OCI-LY7 (cell line): ENCODE measurements at places on chromosomes 2 and 18. TPM values are rescaled to one million over a fixed set of nuclear protein-coding genes. Genes with fewer than 3 reads are reported as not detected.

The ABCG8 gene
- not detected in 2 replicates for total RNA-seq

The LIMS2 gene
- 24.4 and 24.9 TPM in 2 replicates for total RNA-seq

The NAT8 gene
- total RNA-seq: not detected in 2 replicates

The MFF gene
- total RNA-seq: 72.1 and 76.4 TPM in 2 replicates

The DYNC1I2 gene
- total RNA-seq: 58.5 and 60.1 TPM in 2 replicates

The TPRKB gene
- total RNA-seq: 48.8 and 51.4 TPM in 2 replicates

The CPS1 gene
- total RNA-seq: 0.20 and 0.27 TPM in 2 replicates

The KCNE4 gene
- not detected in 2 replicates for total RNA-seq

The DPYSL5 gene
- total RNA-seq: not detected in 2 replicates

The SLC30A3 gene
- 61.0 and 71.6 TPM in 2 replicates for total RNA-seq

The HPCAL1 gene
- total RNA-seq: 7.2 and 9.2 TPM in 2 replicates

The STPG4 gene
- 0.68 and 0.72 TPM in 2 replicates for total RNA-seq

The IL18RAP gene
- not detected in 2 replicates for total RNA-seq

The EXOC6B gene
- total RNA-seq: 3.9 and 5.1 TPM in 2 replicates

The TMX3 gene
- total RNA-seq: 25.9 and 27.3 TPM in 2 replicates

The SH3RF3 gene
- not detected in 2 replicates for total RNA-seq

The LONRF2 gene
- not detected in 2 replicates for total RNA-seq

The TUBA3D gene
- not detected in 2 replicates for total RNA-seq

The DSEL gene
- total RNA-seq: not detected in 2 replicates

The ACMSD gene
- total RNA-seq: not detected in 2 replicates

The CHST9 gene
- not detected in 2 replicates for total RNA-seq

The TM4SF20 gene
- not detected in 2 replicates for total RNA-seq
